Endodermal cell (in vitro differentiated cells): ENCODE measurements at places on chromosomes 7 and 10.

DNA sequence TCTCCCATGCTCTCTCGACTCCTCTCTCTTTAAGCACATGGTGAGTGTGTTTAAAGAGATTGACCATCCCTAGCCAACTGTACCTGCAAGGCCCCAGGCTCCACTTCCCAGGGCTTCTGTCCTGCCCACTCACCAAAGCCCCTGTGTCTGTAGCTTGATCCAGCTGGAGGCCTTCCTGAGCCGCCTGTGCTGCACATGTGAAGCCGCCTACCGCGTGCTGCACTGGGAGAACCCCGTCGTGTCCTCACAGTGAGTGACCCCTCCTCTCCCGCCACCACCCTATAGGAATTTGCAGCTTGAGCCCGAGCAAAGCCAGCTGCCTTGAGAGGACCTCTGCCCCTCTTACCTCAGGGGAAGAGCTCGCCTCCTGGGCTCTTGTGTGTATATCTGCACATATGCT, 11.2 kb downstream of the ZFYVE27 start:
- H3K27me3 ChIP-seq: no peaks in the 10 kb centered on the region
- no peak for DNase-seq
- H3K27ac ChIP-seq: no peak overlapping the region

- no peaks in the 10 kb centered on the region for H3K27me3 ChIP-seq
- no peak for DNase-seq
- H3K36me3 ChIP-seq: no peaks in the 10 kb centered on the region
- no peak overlapping the region for H3K4me3 ChIP-seq
- H3K4me1 ChIP-seq: peaks cover 10% of the 10 kb centered on the region
- H3K27ac ChIP-seq: no peak overlapping the region
These were observed 54.0 kb upstream of the ZMIZ1 start for GRCh38 chr10:79014796-79015195.

DNA sequence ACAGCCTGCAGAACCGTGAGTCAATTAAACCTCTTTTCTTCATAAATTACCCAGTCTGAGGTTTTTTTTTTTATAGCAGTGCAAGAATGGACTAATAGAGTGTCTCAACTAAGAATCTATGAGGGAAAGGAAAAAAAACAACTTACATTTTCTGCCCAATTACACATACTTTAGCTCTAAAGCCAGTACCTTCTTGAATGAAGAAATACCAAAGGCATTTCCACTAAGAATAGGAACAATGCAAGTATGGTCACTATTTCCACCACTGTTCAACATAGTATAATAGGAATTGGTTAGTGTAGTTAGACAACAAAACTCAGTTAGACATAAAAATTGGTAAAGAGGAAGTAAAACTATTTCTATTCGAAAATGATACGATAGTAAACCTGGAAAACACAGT, 37.6 kb downstream of the MICU1 start:
- H3K27me3 ChIP-seq: no peaks in the 10 kb centered on the region
- H3K4me3 ChIP-seq: no peak overlapping the region
- no peak for DNase-seq
- no peaks in the 10 kb centered on the region for H3K4me1 ChIP-seq

DNA sequence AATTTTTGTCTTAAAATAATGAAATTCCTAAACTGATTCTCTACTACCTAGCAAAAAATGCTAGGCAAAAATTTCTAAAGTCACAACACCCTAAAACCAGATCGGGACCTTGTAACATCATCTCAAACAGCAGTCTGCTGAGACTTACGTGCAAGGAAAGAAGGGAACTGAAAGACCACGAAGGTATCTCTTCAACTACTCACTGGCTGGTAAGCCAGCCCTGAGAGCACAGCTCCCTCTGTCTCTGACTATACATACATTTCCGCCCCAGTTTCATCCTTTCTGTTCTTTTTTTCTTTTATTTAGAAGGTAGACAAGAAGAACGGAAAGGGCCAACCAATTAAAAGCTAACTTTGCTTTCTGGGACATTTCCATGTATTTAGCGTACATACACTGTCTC, 15.6 kb downstream of the SORCS1 start:
- no peaks in the 10 kb centered on the region for H3K27me3 ChIP-seq
- DNase-seq: no peak
- peaks cover 64% of the 10 kb centered on the region for H3K36me3 ChIP-seq

GRCh38 chr10:110017907-110018306, 10.1 kb downstream of the ADD3 start:
- DNase-seq: no peak
- H3K4me1 ChIP-seq: no peaks in the 10 kb centered on the region
- H3K27ac ChIP-seq: no peak overlapping the region
- no peaks in the 10 kb centered on the region for H3K36me3 ChIP-seq
- H3K4me3 ChIP-seq: no peak overlapping the region

- H3K4me3 ChIP-seq: no peak overlapping the region
- H3K4me1 ChIP-seq: peaks cover 7% of the 10 kb centered on the region
- no peaks in the 10 kb centered on the region for H3K36me3 ChIP-seq
These were observed 55.7 kb downstream of the CUBN start for GRCh38 chr10:17073725-17074540.

- DNase-seq: peak; percentile 93
- H3K36me3 ChIP-seq: no peaks in the 10 kb centered on the region
- no peak within 1 kb of the TSS for H3K27ac ChIP-seq
- H3K4me1 ChIP-seq: no peaks in the 10 kb centered on the region
- peak within 1 kb of the TSS; percentile 77 for H3K4me3 ChIP-seq
These were observed at the start of gene DNAH11 for GRCh38 chr7:21542891-21543527. Gene DNAH11 (plus strand): TSS chr7:21543039. CDS start chr7:21543246, 207 bp downstream.

- H3K36me3 ChIP-seq: no peaks in the 10 kb centered on the region
- H3K4me3 ChIP-seq: no peak overlapping the region
- peaks cover 25% of the 10 kb centered on the region for H3K27me3 ChIP-seq
- DNase-seq: no peak
- H3K4me1 ChIP-seq: no peaks in the 10 kb centered on the region
- no peak overlapping the region for H3K27ac ChIP-seq
These were observed 53.7 kb downstream of the VSTM4 start for GRCh38 chr10:49061667-49062066.
